ENCODE measurements at places on chromosomes 5 and 9. TPM values are rescaled to one million over a fixed set of nuclear protein-coding genes. Genes with fewer than 3 reads are reported as not detected.

DNA sequence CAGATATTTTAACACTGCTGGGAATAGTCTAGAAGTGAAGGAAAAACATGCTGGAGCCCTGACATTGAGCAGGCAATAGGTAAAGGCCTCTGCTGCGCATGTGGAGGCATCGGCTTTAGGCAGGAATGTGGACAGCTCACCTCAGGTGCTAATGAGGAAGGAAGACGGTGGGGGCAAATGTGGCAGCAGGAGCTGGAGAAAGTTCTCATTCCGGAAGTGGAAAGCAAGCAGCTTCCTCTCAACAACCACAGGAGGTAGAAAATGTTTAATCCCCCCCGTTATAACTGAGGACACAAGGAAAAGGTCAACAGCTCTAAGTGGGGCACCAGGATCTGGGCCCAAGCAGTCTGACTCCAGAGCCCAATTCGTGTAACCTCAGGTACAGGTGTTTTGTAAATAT, 7.6 kb upstream of the RPS14 start:
- no peak for DNase-seq

DNA sequence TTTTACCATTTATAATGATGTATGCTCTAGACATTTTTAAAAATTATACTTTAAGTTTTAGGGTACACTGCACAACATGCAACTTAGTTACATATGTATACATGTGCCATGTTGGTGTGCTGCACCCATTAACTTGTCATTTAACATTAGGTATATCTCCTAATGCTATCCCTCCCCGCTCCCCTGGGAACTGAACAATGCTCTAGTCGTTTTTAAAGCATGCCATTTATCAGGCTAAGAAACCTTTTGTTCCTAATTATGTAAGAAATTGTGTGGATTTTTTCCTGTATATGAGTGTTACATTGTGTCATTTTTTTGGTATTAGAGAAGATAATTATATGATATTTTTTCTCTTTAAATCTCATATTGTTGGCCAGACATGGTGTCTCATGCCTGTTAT, 72.8 kb upstream of the SGCD start:
- no peak for DNase-seq

- no peak for DNase-seq
Observed at GRCh38 chr9:6605202-6605601, 40.3 kb downstream of the GLDC start.

DNA sequence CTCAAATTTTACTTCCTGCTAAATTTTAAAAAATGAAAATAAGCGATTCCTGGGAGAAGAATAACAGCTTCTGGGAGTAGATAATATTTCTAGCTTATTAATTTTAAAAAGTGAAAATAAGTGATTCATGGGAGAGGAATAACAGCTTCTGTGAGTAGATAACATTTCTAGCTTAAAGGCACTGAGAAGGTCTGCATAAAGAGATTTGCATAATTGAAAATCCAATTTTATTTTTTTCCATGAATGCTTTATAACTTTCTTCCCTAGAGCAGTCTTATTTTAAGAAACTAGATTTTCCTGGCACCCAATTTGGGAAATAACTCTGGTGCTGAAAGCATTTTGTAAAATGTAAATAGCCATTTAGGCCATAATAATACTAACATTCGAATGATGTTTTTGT, 65.9 kb upstream of the ASTN2 start:
- no peak for DNase-seq

DNA sequence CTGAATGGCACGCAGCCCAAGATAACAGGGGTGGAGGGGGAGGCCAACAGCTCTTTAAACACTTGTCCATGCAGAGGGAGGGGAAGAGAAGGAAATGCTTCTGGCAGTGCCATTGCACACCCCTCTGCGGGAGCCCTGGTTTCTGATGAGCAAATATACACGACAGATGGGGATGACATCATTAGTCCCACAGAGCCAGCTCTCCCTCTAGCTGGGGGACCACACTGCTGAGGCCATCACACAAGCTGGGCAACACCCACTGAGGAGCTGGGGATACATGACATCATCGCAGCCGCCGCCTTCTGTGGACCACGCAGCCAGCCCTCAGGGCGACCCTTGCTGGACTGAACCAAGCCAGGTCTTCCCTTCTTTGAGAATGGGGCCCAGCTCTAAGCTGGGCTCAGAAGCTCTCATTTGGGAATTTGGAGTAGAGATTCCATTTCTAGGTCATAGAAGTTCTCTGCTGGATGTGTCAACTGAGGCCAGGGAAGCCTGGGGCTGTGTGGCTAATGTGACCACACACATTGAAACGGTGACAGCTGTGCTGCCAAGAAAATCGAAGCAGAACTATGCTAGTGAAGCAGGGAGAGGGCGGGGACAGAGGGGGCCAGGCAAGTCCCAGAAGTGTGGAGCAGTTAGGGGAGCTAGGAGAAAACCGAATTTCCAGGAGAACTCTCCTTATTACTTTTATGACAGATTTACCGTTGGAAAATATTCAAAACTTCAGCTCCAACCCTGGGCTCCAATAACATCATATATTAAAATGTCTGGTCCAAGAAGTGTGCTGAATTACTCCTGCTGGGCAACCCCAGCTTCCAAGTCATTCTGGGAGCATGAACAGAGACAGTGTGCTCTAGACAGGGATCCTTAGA, 79.5 kb downstream of the PRRT1B start:
- peak; percentile 23 for DNase-seq

GRCh38 chr5:89351975-89352374, 469.0 kb upstream of the MEF2C start:
- peak; percentile 30 for DNase-seq

DNA sequence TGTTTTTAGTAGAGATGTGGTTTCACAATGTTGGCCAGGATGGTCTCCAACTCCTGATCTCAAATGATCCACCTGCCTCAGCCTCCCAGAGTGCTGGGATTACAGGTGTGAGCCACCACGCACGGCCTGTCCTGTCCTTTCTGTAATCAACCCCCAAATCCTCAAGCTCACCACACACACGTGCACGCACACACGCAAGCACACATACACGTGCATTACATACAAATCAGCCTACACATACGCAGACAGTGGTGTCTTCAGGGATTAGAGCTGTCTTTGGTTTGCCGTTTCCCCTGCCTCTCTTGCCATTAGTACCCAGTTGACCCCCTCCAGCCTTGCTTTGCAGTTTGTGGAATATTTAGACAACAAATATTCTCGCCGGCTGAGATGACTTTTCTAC, 6.5 kb downstream of the GLT6D1 start:
- no peak for DNase-seq

DNA sequence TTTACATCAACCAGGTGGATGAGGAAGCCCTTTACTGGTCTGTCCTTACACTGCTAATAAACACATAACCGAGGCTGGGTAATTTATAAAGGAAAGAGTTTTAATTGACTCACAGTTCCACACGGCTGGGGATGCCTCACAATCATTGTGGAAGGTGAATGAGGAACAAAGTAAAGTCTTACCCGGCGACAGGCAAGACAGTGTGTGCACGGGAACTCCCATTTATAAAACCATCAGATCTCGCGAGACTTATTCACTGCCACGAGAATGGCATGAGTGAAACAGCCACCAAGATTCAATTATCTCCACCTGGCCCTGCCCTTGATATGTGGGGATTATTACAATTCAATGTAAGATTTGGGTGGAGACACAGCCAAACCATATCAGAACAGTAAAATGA, 67.3 kb upstream of the GRAMD2B start:
- no peak for DNase-seq

DNA sequence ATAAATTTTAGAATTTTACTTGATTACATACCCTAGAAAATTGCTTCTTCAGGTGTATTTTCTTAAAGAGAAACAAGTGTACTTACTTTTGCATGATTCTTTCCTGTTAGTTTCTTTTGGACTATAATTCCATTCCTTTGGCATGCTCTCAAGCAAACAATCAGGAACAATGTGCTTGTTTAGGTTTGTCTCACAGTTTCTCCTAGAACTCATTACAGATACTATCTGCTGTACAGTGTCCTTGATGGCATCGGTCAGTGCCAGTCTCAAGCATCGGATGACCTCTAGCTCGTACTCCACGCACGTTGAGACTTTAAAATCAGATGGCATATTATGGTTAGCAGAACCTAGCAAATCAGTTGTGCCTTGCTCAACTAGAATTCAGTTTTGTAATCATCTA, 214.9 kb downstream of the KIAA0825 start:
- DNase-seq: no peak

- peak; percentile 68 for DNase-seq
Observed at GRCh38 chr9:18238752-18239447, 235.1 kb upstream of the ADAMTSL1 start.

DNA sequence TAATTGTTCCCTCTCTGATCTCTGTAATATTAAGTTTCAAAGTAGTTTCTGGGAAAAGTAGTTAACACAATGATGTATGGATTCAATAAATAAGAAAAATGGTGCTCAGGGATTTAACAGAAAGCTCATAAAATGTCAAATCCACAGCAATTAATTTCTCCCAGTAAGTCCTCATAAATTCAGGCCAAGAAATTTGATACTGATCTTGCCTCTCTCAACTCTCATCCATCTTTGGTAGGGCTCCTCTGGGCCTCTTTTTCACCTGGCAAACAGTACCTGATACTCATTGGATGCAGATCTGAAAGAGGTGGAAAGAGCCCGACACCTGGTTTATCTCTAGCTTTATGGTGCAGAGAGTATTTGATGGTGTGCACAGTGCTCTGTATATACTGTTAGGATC, 106.1 kb downstream of the STK32A start:
- DNase-seq: no peak

- DNase-seq: no peak
Observed at GRCh38 chr5:112625689-112626438, 111.8 kb upstream of the APC start.

- DNase-seq: no peak
Observed at GRCh38 chr9:113477661-113478060, 14.1 kb downstream of the RGS3 start.

DNA sequence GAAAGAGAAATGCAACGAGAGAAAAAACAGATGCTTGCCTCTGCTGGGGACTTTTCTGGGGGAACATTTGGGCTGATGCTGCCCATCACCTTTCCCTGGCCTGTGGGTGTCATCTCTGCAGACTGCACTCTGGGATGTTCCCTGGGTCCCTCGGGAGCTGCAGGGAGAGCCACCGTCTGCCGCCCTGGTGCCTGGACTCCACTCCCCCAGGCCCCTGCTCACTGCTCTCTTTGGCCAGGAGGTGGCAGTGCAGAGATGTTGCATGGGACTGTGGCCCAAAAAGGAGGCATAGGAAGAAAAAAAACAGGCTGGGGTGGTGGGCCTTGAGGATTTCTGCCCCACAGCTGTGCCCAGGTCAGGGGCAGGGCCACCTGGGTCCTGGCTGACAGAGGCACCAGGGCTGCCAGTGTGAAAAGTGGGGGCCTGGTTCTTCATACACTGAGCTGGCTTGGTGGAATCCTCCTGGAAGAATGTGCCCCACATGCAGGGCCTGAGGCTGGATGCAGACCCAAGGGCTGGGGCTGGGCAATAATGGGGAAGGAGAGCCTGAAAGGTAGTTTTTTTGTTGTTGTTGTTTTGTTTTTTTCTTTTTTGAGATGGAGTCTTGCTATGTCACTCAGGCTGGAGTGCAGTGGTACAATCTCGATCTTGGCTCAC, 353.6 kb downstream of the SLIT3 start:
- DNase-seq: peak; percentile 11

GRCh38 chr5:14284392-14285148, 141.4 kb downstream of the TRIO start:
- DNase-seq: no peak

DNA sequence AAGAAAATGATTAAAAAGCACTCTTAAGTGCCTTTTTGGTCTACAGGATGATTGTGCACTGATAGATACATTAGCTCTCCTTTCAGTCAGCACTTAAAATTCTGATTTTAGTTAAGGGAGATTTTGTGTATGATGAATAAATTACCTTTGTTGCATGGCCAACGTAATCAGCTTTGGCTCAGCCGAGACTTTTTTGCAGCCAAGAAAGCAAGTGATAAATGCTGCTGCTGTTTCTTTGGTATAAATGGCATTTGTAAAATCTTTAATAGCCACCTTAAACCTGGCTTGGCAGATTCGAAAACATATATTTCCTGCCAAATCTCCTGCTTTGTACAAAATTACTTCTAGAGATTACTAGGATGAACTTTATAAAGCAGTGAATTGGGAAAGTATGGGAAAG, 147.7 kb downstream of the DCP2 start:
- peak; percentile 29 for DNase-seq

DNA sequence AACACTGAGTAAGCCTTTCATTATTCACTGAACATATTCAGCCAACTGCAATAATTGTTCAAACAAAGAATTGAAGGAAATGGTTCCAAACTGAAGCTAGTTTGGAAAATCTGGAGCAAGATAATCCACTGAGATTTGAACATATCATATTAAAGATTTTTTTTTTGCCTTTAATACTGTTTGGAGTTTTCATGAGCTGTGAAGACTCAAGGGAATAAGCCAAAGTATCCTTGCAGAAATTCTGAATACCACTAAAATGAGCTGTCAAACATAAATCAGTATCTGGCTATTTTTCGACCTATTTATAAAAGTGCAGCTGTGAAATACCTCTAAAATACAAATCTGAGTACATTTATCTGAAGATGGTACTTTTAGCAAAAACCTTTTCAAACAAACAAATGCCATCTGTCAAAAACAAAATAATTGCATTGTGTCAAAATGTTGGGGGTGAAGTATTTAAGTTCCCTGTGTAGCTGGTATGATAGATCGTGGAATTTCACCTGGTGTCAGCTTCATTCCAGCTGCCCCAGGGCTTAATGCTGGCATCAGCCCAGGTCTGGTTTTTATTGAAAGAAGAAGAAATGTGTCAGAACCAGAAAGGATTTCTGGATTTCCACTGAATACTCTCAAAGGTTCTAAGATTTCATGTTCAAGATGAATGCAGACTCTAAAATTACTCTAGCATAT, 149.0 kb upstream of the GRAMD2B start:
- peak; percentile 4 for DNase-seq

DNA sequence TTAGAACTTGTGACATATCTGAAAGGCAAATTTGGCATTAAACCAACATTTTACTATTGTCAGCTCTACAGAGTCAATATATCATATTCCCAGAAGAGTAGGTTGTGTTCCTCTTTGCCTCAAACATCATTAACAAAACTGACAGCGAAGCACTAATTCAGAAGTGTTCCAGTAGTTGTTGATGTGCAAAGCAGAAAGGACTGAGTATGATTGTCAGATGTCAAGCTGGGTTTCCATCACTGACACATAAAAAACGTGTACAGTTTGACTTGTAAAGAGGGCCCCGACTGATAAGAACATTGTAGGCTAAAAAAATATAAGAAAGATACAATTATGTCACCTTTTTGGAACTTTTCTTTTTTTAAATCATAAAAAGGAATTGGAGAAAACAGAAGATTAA, 101.5 kb upstream of the ZNF608 start:
- DNase-seq: no peak

DNA sequence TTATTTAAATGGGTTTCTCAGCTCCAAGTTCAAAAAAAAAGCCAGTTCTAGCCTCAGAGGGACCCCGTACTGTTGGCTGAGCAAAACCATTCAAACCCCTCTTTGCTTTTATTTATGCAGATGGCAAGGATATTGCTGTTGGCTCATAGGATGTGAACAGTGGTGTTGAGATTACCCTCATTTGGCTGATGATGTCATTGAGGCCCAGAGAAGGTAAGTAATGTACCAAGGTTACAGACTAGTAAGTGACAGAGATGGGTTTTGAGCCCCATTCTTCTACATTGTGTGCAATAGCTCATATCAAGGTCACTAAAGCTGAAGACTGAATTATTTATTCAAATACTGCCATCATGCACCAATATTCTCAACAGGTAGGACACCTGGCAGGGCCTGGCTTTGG, 122.2 kb upstream of the PCA3 start:
- no peak for DNase-seq

FOXD4L4 gene
- total RNA-seq: 0.26 TPM

TAF11L6 gene
- not detected for total RNA-seq

CYSRT1 gene
- 0.51 TPM for total RNA-seq

CDH9 gene
- total RNA-seq: not detected

LCN2 gene
- not detected for total RNA-seq

KIF4B gene
- total RNA-seq: under 0.01 TPM

PCDHGB3 gene
- total RNA-seq: 5.8 TPM

All from fibroblast of lung (primary cell).